A549 treated with CpdA at 1 μM for 4 hours (cell line): ENCODE measurements at places on chromosomes 6 and 20. TPM values are rescaled to one million over a fixed set of nuclear protein-coding genes. Genes with fewer than 3 reads are reported as not detected.

Gene RBBP8NL
- 0.03 to 0.05 TPM in 2 of 5 replicates, not detected in the others for total RNA-seq

Gene ID4
- 1.2 to 2.6 TPM (median 2.1 TPM) in 5 replicates for total RNA-seq

Gene ADGRF4
- total RNA-seq: 6.1 to 8.6 TPM (median 6.8 TPM) in 5 replicates

Gene PET117
- total RNA-seq: 18.6 to 27.6 TPM (median 24.7 TPM) in 5 replicates

Gene C6orf163
- 0.24 to 0.54 TPM (median 0.27 TPM) in 5 replicates for total RNA-seq
